Stimulated activated memory B cell treated with anti-CD40 and anti-IgM and Interleukin-4, amounts not matched to agents 10 μg/mL and 1 μg/mL and 100 μg/mL, for 72 hours (primary cell): ENCODE measurements at places on chromosomes 2 and 18.

- H3K27ac ChIP-seq = no peak overlapping the region
- H3K4me1 ChIP-seq = no peaks in the 10 kb centered on the region
- peaks cover 28% of the 10 kb centered on the region for H3K36me3 ChIP-seq
- H3K4me3 ChIP-seq = no peak overlapping the region
These were observed 134.1 kb downstream of the CAPN13 start for GRCh38 chr2:30673127-30673526.

DNA sequence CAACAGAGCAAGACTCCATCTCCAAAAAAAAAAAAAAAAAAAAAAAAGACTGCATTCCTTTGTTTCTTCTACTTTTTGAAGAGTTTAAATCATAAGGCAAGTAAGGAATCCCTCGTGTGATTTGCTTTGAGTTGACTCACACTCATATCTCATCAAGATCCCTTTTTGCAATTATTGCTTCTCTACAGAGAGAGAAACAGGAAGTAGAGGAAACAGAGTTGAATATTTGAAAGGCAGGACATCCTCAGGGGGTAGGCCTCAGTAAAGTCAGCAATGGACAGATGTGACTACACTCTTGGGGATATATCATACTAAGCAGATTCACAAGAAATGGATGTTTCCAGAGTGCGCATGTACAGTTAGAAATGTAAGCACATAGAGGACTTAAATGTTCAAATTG is 11.2 kb upstream of the EFR3B start:
- no peak overlapping the region for H3K27ac ChIP-seq
- H3K4me1 ChIP-seq = peaks cover 13% of the 10 kb centered on the region
- H3K36me3 ChIP-seq = no peaks in the 10 kb centered on the region
- H3K4me3 ChIP-seq = no peak overlapping the region
- no peak for ATAC-seq
- peaks cover 9% of the 10 kb centered on the region for H3K27me3 ChIP-seq

DNA sequence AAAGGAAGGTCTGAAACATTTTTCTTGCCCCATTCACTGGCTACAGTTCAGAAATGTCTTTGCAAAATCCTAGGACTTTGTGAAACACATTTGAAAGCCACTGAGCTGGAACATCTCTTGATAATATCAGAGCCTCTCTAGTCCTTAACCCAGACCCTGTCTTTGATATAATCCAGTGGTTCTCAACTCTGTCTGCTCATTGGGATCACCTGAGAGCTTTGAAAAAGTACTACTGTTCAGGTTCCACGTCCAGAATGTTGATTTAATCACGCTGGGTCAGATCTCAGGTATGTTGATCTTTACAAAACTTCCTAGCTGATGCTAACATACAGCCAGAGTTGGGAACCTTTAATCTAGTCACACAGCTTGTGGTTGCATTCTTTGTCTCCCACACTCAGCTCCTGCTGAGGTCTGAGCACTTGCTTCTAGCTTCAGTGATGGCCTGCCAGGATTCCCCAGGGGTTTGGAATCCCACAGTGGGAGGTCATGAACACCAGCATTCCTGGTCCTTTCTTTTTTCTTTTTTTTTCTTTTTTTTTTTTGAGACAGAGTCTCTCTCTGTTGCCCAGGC is 262.7 kb downstream of the SETBP1 start:
- ATAC-seq = no peak
- H3K36me3 ChIP-seq = peaks cover 33% of the 10 kb centered on the region
- H3K27me3 ChIP-seq = no peaks in the 10 kb centered on the region
- H3K4me3 ChIP-seq = no peak overlapping the region

DNA sequence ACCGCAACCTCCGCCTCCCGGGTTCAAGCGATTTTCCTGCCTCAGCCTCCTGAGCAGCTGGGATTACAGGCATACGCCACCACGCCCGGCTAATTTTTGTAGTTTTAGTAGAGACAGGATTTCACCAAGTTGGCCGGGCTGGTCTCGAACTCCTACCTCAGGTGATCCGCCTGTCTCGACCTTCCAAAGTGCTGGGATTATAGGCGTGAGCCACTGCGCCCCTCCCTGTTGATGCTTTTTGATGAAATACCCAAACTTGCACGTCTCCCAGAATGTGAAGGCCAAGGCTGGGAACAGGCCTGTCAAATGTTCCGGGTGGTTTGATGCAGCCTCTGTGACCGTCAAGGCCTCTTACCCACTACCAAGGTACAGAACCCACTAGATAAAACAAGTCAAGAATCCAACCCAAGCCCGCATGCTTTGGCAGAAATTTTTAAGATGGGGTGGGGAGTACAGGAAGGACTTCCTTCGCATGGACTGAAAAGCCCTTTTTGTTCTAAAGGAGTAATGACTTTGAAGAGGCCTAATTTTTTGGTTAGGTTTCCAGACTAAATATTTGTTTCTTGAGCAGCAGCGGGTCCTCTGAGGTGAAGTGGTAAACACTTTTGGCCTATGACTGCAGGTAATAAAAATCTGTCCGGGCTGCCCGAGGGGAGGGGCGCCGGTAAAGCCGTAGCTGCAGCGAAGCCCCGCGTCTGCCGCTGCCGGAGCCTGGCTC is 3.7 kb upstream of the EVX2 start:
- H3K27me3 ChIP-seq = peaks cover 96% of the 10 kb centered on the region
- no peak overlapping the region for H3K4me3 ChIP-seq
- no peak overlapping the region for H3K27ac ChIP-seq

GRCh38 chr2:190407662-190408537 is at the start of gene MFSD6:
Gene MFSD6, plus strand, starts transcription at chr2:190408355. Its CDS starts 27,675 bp downstream, at chr2:190436030.
- peak within 1 kb of the TSS; percentile 85 for H3K27ac ChIP-seq
- H3K4me1 ChIP-seq = peaks cover 23% of the 10 kb centered on the region
- H3K27me3 ChIP-seq = no peaks in the 10 kb centered on the region
- H3K36me3 ChIP-seq = no peaks in the 10 kb centered on the region
- peak; percentile 87 for ATAC-seq

DNA sequence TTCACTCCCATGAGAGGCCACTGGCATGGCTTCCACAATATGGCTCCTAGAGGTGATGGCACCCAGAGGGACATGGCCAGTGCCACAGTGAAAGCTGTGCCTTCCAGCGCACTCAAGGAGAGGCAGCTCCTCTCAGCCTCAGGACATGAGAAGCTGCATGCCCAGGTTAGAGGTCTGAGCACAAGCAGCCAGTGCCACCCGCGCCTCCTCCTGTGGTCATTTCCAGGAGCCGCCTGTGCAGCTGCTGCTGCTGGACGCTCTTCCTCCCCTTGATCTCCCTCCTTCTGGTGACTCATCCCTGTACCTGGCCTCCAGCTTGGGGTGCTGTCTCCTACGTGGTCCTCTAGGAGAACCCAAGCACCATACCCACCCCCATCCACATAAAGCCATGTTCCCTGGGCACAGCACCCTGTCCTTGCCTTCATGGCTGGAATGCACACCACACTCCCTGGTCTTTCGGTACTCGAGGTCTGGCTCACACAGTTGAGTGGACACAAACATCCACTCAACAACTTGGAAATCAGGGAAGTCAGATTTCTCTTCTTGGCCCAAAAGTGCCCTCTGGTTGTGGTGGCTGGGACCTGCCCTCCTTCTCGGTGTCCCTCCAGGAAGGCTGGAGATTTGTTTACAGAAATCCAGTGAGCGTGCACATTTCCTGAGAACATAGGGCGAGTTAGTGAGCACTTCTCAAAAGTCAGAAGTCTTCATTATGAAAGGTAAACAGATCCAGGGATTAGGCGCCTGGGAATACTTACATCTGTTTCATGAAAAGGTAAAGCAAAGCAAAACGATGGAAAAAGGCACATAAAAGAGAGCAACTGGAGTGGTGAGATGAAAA is 96.7 kb downstream of the EIPR1 start:
- no peak for ATAC-seq
- H3K27me3 ChIP-seq = no peaks in the 10 kb centered on the region
- no peak overlapping the region for H3K27ac ChIP-seq
- H3K4me3 ChIP-seq = no peak overlapping the region
- H3K36me3 ChIP-seq = peaks cover 64% of the 10 kb centered on the region
- peaks cover 11% of the 10 kb centered on the region for H3K4me1 ChIP-seq

DNA sequence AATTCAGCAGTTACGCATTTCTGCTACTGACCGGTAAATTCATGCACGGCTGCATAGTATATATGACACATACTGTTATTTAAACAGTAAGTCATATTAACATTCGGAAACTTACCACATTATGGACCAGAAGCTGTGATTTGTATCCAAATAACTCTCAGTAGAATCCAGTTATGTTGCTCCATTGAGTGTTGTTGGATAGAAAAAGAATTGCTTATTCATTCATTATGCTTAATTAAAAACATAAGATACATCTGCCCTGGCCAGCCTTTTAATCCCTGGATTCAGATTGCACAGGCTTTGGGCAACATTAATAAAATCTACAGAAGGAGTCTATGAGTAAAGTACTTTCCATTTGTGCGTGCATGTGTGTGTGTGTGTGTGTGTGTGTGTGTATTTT is 111.3 kb downstream of the CPS1 start:
- no peak overlapping the region for H3K4me3 ChIP-seq
- H3K36me3 ChIP-seq = no peaks in the 10 kb centered on the region
- no peak overlapping the region for H3K27ac ChIP-seq
- no peak for ATAC-seq
- no peaks in the 10 kb centered on the region for H3K4me1 ChIP-seq
- no peaks in the 10 kb centered on the region for H3K27me3 ChIP-seq

GRCh38 chr2:36408198-36408703 is 52.7 kb downstream of the CRIM1 start:
- no peaks in the 10 kb centered on the region for H3K36me3 ChIP-seq
- H3K4me1 ChIP-seq = no peaks in the 10 kb centered on the region
- H3K27ac ChIP-seq = no peak overlapping the region
- H3K27me3 ChIP-seq = no peaks in the 10 kb centered on the region

- no peaks in the 10 kb centered on the region for H3K36me3 ChIP-seq
- H3K4me1 ChIP-seq = peaks cover 9% of the 10 kb centered on the region
- H3K4me3 ChIP-seq = no peak overlapping the region
- no peak for ATAC-seq
These were observed 207.4 kb upstream of the TWIST2 start for GRCh38 chr2:238640486-238640885.

GRCh38 chr2:14675489-14675888 is 43.0 kb downstream of the LRATD1 start:
- H3K4me1 ChIP-seq = no peaks in the 10 kb centered on the region
- H3K4me3 ChIP-seq = no peak overlapping the region
- no peaks in the 10 kb centered on the region for H3K27me3 ChIP-seq
- no peaks in the 10 kb centered on the region for H3K36me3 ChIP-seq
- no peak overlapping the region for H3K27ac ChIP-seq
- ATAC-seq = no peak

GRCh38 chr2:234071664-234072063 is 21.2 kb downstream of the SPP2 start:
- no peaks in the 10 kb centered on the region for H3K4me1 ChIP-seq
- peaks cover 41% of the 10 kb centered on the region for H3K27me3 ChIP-seq
- H3K27ac ChIP-seq = no peak overlapping the region
- H3K36me3 ChIP-seq = no peaks in the 10 kb centered on the region
- no peak overlapping the region for H3K4me3 ChIP-seq
- peak; percentile 70 for ATAC-seq

- no peaks in the 10 kb centered on the region for H3K4me1 ChIP-seq
- H3K36me3 ChIP-seq = no peaks in the 10 kb centered on the region
- no peak for ATAC-seq
- H3K4me3 ChIP-seq = no peak overlapping the region
- peaks cover 22% of the 10 kb centered on the region for H3K27me3 ChIP-seq
These were observed 114.1 kb upstream of the TEX51 start for GRCh38 chr2:126784621-126785020.

DNA sequence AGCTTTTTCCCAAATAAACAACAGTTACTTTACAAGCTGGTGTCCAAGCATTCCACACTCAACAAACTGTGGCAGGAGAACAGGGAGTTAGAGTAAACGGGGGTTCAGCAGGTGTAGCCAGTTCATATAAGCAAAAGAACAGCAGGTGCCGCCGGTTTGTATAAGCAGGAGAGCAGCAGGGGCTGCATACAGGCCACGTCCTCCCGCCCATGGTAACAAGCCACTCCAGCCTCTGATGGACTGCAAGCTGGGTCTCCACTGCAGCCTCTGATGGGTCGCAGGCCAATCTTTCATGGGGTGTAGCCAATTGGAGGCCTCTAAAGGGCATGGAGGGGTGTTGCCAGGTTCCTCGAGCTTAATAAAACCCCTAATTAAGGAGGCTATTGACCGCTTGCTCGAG is 189.3 kb downstream of the ANKRD30B start:
- no peak for ATAC-seq
- H3K27ac ChIP-seq = no peak overlapping the region
- no peaks in the 10 kb centered on the region for H3K4me1 ChIP-seq
- no peak overlapping the region for H3K4me3 ChIP-seq
- no peaks in the 10 kb centered on the region for H3K27me3 ChIP-seq

DNA sequence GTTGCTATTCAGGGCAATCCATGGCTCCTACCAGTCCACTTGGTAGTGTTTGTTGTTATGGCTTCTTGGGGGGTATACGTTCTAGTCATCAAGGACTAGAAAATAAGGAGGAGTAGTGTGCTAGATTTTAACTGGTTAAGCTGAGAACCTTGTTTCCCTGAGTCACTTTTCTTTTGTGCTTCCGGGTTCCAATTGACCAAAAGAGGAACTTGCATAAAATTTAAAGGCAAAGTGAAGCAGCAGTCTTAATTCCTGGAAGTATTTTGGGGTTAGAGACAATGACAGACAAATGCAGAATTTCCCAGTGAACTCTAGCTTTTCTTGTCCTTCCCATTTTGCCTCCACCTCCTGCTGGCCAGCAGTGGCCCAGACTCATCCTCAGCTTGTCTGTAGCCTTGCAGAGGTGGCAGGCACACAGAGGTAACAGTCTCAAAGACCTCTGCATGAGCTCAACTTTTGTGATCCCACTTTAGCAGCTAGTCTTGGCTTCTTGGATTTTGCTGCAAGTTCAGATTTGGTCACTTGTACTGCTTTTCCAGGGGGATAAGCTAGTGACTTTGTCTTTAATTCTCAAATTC is 1105.8 kb upstream of the NXPH2 start:
- H3K4me3 ChIP-seq = no peak overlapping the region
- no peaks in the 10 kb centered on the region for H3K36me3 ChIP-seq
- H3K27me3 ChIP-seq = no peaks in the 10 kb centered on the region
- no peak for ATAC-seq
- H3K4me1 ChIP-seq = no peaks in the 10 kb centered on the region

DNA sequence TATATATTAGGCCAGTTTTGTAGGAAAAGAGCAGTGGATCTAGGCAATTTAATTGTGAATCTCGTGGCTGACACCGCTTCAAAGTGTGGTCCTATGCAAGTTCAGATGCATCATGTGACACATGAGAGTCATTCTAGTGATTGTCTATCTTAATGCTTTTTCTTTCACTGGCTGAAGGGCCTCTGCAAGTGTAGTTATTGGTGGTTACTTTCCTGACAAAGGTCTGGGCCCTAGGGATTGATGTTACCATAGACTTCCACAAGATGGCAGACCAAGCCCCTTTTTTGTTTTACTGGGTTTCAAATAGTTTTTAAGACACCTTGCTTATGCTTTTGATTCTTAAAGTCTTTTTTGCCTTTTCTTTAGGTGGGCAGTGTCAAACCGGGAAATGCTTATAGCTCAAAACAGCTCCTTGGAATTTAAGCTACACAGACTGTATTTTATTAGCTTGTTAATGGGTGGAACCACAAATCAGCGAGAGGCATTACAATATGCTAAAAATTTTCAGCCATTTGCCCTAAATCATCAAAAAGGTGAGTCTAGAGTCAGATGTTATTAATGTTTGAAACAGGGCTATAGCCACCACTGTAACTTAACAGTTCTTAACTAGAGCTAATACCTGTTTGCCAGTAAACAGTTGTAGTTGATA is 25.9 kb downstream of the CD8A start:
- peaks cover 18% of the 10 kb centered on the region for H3K4me1 ChIP-seq
- peak; percentile 56 for ATAC-seq
- H3K27ac ChIP-seq = no peak overlapping the region
- peaks cover 27% of the 10 kb centered on the region for H3K36me3 ChIP-seq

- H3K27ac ChIP-seq = no peak overlapping the region
- no peaks in the 10 kb centered on the region for H3K36me3 ChIP-seq
- no peak overlapping the region for H3K4me3 ChIP-seq
These were observed 484.8 kb upstream of the UBE2E3 start for GRCh38 chr2:180495606-180496005.
